ENCODE measurements at places on chromosomes 4 and X.

DNA sequence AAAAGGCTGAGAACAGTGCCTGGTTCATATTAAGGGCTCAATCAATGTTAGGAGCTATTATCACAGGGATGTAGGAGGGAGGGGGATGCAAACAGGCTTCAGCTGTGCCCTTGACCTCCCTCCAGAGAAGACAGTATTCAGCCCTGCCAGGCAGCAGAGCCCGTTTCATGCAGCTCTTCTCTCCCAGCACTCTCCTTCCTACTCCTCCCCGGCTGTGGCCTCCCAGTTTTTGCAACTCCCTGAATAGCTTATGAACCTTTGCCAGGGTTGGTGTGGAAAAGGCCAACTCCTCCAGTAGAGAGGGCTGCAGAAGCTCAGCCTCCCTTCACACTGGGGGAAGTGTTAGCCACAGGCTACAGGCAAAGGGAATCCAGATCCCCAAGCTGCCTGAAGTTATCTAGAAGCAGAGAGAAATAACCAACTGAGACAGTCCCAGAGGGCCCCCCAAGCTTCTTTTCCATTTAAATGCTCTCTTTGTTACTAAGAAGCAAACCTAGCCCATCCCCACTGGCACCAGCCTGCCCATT, 31.7 kb upstream of the APLN start:
- DNase-seq, result no peak

GRCh38 chr4:6085691-6086628, 67.7 kb upstream of the C4orf50 start:
- no peak for DNase-seq

DNA sequence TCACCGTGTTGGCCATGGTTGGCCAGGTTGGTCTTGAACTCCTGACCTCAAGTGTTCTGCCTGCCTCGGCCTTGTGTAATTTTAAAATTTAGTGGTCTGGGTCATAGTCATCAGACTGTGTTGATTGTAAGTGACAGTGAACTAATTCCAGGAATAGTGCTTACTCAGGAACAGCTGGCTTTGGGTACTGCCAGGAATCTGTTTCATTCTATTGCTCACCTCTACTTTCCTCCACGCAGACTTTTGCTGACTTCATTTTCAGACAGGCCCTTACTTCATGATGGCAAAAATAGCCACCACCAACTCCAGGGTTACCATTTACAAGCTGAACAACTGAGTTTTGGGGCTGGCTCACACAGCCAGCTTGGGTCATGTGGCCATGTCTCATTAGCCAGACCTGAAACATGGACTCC, 54.6 kb downstream of the FNIP2 start:
- peak; percentile 38 for DNase-seq

GRCh38 chrX:94302446-94302845, 628.4 kb downstream of the FAM133A start:
- DNase-seq, result no peak

GRCh38 chr4:103994059-103994458, 274.3 kb upstream of the TACR3 start:
- no peak for DNase-seq

GRCh38 chr4:143443728-143444127, 69.8 kb upstream of the SMARCA5 start:
- no peak for DNase-seq

- no peak for DNase-seq
Observed at GRCh38 chrX:4315891-4316290, 602.4 kb upstream of the PRKX start.

- no peak for DNase-seq
Observed at GRCh38 chr4:138698641-138699040, 316.9 kb upstream of the NOCT start.

GRCh38 chrX:140064993-140065392, 99.7 kb upstream of the CXorf66 start:
- DNase-seq, result no peak

DNA sequence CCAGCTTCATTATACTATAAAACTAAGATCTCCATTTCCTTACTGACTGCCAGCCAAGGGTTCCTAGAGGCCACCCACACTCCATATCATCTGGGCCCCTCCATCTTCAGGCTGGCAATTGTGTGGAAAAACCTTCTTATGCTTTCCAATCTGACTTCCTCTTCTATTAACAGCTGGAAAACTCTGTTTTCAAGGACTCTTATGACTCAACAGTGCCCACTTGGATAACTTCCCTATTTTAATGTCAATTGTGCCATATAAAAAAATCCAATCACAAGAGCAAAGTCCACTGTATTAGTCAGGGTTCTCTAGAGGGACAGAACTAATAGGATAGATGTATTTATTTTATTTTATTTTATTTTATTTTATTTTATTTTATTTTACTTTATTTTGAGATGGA, 41.0 kb upstream of the CPEB2 start:
- DNase-seq, result no peak

DNA sequence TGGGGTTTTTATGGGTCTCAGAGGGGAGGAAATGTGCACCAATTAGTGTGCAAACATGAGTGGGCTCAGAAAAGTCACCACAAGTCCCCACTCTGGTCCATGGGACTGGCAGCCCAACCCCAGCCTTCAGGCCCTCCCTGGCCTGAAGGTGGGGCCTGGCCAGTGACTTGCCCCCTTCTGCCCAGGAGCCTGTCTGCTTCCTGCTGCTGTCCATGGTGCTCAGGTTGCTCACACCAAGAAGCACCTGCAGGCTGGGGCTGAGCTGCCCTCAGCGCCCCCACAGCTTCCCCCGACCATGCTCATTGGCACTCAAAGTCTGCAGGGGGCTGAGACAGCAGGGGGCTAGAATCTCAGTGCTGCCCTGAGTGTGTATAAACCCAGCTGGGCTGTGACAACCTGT, 30.6 kb upstream of the GC start:
- no peak for DNase-seq

- no peak for DNase-seq
Observed at GRCh38 chr4:80484712-80485111, 149.2 kb downstream of the CFAP299 start.

DNA sequence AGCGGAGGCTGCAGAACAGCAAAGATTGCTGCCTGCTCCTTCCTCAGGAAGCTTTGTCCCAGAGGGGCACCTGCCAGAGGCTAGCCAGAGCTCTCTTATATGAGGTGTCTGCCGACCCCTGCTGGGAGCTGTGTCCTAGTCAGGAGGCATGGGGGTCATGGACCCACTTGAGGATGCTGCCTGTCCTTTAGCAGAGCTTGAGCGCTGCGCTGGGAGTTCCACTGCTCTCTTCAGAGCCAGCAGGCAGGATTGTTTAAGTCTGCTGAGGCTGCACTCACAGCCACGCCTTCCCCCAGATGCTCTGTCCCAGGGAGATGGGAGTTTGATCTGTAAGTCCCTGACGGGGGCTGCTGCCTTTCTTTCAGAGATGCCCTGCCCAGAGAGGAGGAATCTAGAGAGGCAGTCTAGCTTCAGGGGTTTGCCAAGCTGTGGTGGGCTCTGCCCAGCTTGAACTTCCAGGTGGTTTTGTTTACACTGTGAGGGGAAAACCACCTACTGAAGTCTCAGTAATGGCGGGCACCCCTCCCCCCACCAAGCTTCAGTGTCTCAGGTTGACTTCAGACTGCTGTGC, 10.9 kb downstream of the DCK start:
- DNase-seq, result peak; percentile 39

- DNase-seq, result no peak
Observed at GRCh38 chr4:80075995-80076675, 3.1 kb upstream of the ANTXR2 start.

DNA sequence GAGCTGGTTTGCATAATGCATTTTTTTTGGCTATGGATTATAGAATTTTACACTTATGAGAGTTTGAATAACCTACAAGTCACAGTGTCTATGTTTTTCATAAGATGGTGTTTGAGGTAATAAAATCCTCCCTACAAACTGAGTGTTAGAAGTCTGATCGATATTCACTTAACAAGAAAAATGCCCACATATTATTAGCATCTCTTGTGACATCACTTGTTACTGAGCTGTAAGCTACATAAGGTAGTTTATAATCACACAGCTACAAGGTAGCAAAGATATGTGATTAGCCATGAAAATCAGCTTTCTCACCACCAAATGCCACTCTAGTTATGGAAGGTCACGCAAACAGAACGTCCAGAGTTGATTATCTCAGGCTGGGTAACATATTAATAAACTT, 669.6 kb downstream of the PCDH18 start:
- DNase-seq, result no peak

GRCh38 chr4:142110136-142110535, 473.8 kb downstream of the IL15 start:
- no peak for DNase-seq

GRCh38 chrX:16578218-16578617, 71.7 kb upstream of the S100G start:
- DNase-seq, result no peak

- no peak for DNase-seq
Observed at GRCh38 chr4:87521319-87521718, 7.9 kb downstream of the SPARCL1 start.

GRCh38 chr4:72631296-72631695, 62.3 kb upstream of the ADAMTS3 start:
- DNase-seq, result no peak

DNA sequence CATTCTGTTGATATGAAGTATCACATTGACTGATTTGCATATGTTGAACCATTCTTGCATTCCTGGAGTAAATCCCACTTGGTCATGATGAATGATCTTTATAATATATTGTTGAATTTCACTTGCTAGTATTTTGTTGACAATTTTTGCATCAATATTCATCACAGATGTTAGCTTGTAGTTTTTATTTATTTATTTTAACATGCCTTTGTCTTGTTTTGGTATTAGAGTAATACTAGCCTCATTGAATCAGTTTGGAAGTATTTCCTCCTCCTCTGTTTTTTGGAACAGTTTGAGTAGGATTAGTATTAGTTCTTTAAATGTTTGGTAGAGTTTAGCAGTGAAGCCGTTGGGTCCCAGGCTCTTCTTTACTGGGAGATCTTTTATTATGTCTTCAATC, 13.9 kb upstream of the ADH1C start:
- no peak for DNase-seq

- no peak for DNase-seq
Observed at GRCh38 chrX:130623518-130623917, 221.7 kb downstream of the RBMX2 start.

DNA sequence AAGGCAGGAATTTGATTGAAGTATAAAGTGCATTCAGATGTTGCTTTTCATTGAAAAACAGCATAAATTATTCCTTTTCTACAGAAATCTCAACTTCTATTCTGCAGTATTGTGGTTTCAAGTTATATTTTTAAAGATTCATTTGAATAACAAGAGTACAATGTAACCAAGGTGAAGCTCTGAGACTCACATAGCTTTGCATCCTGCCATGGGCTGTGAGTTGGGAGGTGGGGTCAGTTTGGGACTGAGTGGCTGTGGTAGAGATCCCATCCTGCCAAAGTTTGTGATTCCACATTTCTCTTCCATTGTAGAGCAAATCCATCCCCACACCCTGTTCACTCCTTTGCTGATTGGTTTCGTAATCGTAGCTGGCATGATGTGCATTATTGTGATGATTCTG, 69.2 kb downstream of the KIT start:
- DNase-seq, result no peak

GRCh38 chr4:52903273-52903672, 41.2 kb downstream of the RASL11B start:
- no peak for DNase-seq

GRCh38 chrX:29431895-29432294, 783.5 kb upstream of the MAGEB2 start:
- no peak for DNase-seq

DNA sequence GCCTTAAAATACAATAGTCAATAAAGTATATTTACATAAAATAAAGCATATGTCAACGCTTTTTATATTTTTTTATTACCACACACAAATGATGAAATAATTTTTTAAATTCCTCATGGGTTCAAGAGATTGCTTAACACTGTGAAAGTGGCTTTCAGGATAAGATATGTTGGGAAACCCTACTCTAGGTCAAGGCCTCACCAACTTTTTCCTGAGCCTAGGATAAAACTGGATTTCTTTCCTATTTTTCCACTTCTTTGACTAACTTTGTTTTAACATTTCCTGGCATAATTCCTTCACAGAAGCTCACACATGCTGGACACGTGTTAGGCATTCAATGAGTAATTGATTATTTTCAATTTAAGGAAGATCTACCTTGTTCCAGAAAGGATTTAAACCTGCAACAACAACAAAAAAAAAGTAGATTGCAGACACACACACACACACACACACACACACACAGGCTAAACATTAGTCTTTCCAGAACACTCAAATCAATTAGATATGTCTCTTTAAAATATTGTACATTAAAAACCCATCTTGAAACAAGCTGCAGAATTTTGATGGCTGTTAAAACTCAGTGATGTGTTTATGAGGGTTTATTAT, 9.1 kb downstream of the KLB start:
- DNase-seq, result no peak

- DNase-seq, result no peak
Observed at GRCh38 chr4:124304941-124305340, 407.6 kb downstream of the ANKRD50 start.

- DNase-seq, result no peak
Observed at GRCh38 chr4:38682336-38682735, 18.3 kb downstream of the KLF3 start.

DNA sequence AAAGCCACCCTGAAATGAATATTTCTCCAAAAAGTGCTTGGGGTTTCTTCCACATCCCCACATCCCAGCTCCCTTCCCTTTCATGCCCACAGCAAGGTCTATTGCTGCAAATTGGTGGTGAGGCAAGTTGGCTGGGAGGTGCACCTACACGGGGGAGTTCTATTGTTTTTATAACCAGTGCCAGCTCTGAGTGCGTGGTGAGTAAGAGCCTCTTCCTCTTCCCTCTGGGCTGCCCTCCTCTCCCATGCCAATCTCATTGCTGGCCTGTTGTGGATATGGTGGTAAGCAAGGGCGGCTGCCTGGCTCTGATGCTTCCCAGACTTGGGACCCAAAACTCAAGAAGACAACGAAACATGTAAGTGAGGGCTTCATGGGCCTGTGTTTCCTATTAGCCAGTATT, 204.3 kb downstream of the SHROOM3 start:
- DNase-seq, result no peak

- DNase-seq, result no peak
Observed at GRCh38 chrX:53003111-53003510, 44.8 kb upstream of the FAM156A start.

DNA sequence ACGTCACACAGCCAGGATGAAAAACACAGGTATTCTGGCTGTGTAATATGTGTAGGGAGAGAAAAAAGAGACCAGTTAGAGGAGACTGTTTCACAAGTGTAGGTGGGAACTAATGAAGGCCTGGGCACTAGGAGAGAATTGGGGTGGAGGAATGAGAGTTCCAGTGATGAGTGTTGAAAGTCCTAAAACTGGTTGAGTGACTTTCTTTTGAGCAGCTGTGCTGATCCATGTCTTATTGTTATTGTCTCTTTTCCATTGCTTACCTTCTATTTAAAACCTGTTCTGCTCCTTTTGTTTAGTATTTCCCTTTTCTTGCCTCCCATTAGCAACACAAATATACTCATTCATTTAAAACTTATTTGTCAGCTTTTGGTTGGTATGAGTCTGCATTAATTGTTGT, 88.7 kb downstream of the PDLIM5 start:
- no peak for DNase-seq

DNA sequence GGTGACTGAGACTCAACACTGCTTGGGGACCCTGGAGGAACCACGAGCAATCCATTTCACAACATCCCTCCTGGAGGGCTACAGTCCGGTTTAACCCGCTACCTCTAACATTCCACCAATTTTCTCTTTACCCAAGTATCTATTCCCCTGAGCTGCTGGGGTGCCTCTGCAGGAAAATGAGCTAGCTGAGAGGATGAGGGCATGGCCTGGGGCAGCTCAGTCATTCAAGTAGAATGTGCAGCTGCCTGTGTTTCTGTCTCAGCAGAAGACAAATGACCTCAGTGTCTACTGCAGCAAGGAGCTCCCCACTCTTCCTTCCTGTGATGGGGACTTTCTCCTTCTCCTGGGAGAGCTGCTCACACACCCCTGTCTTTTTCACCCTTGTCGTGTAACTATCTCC, 120.8 kb downstream of the ZNF518B start:
- DNase-seq, result no peak
